ENCODE measurements at places on chromosomes 16 and 17. TPM values are rescaled to one million over a fixed set of nuclear protein-coding genes. Genes with fewer than 3 reads are reported as not detected.

DNA sequence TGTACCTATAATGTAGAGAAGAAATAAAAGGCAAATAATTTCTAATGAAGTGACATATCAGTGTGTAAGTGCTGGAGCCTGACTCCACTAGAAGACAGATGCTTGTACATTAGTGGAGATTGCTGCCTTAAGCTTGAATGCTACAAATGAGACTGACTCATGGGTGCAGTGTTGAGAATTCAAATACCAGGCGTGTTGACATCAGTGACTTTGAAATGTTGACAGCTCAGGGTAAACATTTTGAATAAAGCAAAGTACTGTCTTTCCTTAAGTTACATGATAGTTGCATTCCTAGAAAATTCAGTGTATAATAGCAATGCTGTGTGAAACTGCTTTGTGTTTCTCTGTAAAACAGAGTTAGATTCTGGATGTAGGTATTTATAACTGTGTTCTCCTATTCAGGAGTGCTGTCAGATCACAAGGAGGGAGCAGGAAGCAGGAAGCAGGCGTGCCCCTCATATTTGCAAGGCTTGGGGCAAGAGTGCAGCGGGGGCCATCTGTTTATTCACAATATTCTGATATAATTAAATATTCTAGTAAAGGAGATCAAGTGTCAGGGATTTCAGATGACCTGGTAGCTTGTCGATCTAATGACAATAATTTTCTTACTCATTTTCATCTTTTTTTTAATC lies 119.0 kb downstream of the SPECC1 start:
- DNase-seq: no peak

FBXL16 gene
- polyA plus RNA-seq: 16.9 TPM

MEOX1 gene
- 5.4 TPM for polyA plus RNA-seq

DNA sequence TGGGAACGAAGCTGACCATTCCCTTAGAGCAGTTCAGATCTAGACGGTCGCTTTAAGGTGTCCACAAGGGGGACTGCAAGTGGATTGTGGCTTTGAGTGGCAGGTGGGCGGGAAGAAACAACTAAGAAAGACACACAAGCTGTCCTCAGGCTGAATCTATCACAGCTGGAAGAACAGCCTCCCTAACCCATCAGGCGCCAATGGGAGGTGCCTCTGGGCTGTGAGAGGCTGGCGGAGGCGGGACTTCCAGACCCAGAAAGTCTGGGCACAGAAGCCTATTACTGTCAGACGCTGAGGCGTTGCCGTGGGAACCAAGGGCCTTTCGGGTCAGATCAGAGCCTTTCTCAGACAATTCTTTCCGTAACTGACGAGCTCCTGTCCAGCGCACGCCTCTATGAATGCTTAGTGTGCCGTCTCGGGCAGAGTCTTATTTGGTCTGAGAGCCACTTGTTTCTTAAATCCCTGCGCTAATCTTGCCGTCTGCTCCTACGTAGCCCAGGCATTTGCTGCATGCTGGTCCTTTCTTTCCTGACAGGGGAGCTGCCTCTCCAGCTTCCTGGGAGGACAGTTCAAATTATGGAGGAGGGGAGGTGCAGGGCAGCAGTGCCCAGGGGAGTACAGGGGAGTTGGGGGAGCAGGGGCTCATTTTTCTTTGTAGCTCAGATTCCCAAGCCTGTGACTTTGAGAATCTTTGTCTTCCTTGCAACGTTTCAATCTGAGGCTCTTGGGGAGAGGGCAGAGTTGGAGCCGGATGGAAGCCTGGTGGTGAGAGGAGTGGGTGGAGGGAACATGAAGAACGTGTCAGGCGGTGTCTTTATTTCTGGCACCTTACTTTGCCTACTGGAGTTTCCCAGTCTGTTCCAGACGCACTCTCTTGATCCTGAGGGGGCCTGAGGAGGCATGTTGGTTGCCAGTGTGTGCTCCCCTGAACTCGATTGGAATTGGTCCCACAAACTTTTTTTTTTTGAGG lies 618.7 kb downstream of the KCNJ18 start:
- no peak for DNase-seq

DNA sequence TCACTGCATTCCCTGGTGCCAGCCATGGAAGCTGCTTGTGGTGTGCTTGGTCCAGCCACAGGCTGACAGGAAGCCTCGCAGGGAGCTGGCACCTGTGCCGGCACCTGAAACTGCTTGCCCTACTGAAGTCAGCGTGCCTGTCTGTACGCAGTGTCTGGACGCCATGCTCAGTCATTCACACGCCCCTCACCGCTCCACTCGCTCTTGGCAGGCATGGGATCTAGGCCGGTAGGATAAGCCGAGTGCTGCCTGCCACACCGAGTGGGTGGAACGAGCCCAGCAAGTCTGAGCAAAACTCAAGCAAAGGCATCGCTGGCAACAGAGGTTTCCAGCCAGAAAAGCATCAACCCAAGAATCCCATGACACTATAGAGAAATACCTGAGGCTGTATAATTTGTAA lies 350.6 kb downstream of the CDH11 start:
- no peak for DNase-seq

GRCh38 chr16:56823081-56823733 lies 41.8 kb upstream of the SLC12A3 start:
- DNase-seq: no peak

- no peak for DNase-seq
Measured at GRCh38 chr16:2428051-2428783, 1.0 kb upstream of the CCNF start.

DNA sequence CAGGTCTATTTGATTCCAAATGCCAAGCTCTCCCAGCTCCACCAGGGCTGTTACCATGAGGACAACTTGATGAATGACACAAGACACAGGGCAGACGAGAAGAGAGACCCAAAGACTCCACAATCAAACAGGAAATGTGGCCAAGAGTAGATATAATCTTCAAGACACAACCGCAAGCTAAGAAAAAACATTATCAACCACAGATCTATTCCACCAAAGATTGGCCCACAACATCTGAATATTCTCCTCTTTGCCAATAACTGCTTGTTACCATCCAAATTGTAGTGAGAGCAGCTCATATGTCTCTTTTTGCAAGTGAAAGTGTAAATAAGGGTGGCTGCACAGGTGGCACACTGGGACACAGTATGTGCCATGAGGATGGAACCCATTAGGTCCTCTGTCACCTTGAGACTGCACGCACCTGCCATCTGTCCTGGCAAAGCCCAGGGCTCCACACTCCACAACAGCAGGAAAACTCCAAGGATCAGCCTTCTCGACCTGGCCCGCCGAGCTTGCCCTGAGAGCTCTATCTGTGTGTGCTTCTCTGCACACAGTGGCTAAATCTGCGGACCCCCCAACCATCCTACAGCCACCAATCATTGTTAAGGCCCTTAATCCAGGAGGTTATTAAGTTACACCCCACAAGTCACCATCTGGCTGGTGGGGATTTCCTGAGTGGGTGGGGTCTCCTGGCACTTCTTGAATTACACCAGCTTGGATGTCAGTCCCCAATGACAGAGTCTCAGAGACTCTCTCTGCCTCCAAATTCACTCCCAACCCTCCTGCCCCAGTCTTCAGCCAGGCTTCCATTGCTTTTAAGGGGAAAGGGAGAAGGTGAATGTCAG lies 50.5 kb downstream of the DYNLRB2 start:
- no peak for DNase-seq

DNA sequence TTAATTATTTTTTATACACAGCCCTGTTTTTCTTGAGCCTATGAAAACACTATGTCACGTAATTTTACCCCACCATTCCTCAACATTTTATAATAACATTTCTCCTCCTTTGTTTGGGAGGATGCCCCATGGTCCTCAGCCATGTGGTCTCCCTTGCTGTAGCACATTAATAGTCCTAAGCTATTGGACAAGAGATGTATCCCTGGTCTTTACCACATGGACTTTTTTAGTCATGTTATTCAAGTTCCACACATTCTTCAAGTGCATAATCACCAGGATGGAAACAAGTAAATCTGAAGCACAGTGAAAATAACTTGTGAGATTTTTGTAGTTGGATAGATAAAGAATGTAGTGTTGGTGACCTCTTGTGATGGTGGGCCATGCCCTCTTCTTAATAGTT lies 2.0 kb upstream of the KRTAP2-3 start:
- DNase-seq: no peak

All from CD8-positive, alpha-beta memory T cell (primary cell).